ENCODE measurements at places on chromosomes 1 and 21. TPM values are rescaled to one million over a fixed set of nuclear protein-coding genes. Genes with fewer than 3 reads are reported as not detected.

GRCh38 chr1:225660544-225660946, 7.6 kb upstream of the ENAH start:
- H3K36me3 ChIP-seq: no peaks in the 10 kb centered on the region
- no peaks in the 10 kb centered on the region for H3K27me3 ChIP-seq
- H3K4me1 ChIP-seq: no peaks in the 10 kb centered on the region
- DNase-seq: no peak
- no peak overlapping the region for H3K27ac ChIP-seq
- H3K4me3 ChIP-seq: no peak overlapping the region

The HMGN1 gene
- total RNA-seq: 199 TPM

GRCh38 chr1:30339866-30340265, 383.5 kb downstream of the MATN1 start:
- no peak for DNase-seq
- no peak overlapping the region for H3K27ac ChIP-seq
- H3K4me1 ChIP-seq: no peaks in the 10 kb centered on the region
- no peak overlapping the region for H3K4me3 ChIP-seq
- no peaks in the 10 kb centered on the region for H3K36me3 ChIP-seq

DNA sequence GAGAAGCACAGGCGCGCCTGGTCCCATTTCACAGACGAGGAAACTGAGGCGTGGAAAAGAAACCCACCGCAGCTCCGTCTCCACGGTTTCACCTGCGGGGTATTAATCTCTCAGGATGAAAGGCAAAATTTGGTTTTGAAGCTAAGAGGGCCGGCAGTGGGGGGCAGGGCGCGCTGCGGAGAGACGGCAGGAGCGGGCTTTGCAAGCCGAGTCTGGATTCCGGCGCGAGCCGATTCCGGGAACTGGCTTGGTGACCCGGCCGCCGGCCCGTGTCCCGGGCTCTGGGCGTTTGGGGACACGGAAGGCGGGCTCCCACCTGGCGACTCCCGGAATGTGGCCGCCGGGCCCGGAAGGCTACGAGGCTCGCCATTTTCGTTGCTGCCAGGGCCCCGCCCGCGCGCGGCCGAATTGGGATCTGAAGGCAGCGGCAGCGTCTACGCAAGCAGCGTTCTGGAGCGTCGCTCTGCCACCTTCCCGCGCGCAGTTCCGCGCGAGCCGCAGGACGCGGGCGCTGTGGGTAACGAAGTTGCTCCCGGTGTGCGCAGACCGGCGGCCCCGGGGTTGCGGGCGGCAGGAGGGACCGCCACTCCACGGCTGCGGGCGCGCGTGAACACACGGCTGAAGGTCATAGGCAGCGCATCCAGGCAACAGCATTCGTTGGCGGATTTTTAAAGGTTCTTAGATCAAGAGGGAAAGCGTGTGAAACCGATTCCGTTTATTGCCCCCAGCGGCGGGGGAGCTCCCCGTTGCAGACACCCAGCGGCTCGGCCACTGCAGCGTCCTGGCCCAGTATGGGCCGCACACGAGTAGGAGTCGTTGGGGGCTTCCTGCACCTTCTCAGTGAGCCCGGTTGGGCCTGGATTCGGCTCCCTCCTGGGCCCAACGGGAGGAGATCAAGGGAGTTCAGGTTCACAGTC, 5.4 kb upstream of the PRDM16 start:
- H3K4me1 ChIP-seq: no peaks in the 10 kb centered on the region
- H3K36me3 ChIP-seq: no peaks in the 10 kb centered on the region
- H3K27ac ChIP-seq: no peak overlapping the region
- DNase-seq: no peak
- no peak overlapping the region for H3K4me3 ChIP-seq
- no peaks in the 10 kb centered on the region for H3K27me3 ChIP-seq

GRCh38 chr1:41329662-41330587, 31.3 kb upstream of the FOXO6 start:
- no peaks in the 10 kb centered on the region for H3K4me1 ChIP-seq
- no peaks in the 10 kb centered on the region for H3K27me3 ChIP-seq
- no peak overlapping the region for H3K27ac ChIP-seq

DNA sequence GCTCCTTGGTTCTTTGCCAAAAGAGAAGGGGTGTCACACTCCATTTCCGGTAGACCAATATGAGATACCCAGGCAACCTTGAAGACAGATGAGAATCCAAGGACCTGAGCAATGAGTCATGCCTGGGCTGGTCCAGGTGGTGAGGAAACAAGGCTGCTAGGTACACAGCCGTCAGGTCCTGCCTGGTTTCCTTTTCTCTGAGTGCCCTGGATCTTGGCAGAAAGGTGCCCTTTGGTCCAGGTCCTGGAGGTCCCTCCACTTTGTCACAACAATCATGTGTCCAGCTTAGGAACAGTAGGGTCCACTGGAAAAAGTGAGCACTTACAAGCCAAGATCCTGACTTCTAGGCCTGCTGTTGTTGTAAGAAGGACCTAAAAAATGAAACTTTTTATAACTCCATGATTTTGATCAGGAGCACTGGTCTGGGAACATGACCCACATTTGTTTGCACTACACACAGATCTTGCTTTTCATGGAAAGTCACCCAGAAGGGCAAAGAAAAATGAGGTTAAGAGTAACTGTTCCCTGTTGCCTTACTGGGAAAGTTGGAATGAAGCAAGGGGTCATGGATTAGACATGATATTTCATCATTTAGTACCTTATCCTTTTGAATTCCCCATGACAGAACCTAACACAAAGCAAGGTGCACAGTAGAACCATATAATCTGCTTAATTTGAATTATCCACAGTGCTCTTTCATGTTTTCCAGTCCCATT, 94.7 kb downstream of the PAPPA2 start:
- H3K27me3 ChIP-seq: no peaks in the 10 kb centered on the region
- no peak overlapping the region for H3K27ac ChIP-seq
- no peak overlapping the region for H3K4me3 ChIP-seq
- no peaks in the 10 kb centered on the region for H3K4me1 ChIP-seq
- no peaks in the 10 kb centered on the region for H3K36me3 ChIP-seq

The UHMK1 gene
- total RNA-seq: 49.9 TPM

DNA sequence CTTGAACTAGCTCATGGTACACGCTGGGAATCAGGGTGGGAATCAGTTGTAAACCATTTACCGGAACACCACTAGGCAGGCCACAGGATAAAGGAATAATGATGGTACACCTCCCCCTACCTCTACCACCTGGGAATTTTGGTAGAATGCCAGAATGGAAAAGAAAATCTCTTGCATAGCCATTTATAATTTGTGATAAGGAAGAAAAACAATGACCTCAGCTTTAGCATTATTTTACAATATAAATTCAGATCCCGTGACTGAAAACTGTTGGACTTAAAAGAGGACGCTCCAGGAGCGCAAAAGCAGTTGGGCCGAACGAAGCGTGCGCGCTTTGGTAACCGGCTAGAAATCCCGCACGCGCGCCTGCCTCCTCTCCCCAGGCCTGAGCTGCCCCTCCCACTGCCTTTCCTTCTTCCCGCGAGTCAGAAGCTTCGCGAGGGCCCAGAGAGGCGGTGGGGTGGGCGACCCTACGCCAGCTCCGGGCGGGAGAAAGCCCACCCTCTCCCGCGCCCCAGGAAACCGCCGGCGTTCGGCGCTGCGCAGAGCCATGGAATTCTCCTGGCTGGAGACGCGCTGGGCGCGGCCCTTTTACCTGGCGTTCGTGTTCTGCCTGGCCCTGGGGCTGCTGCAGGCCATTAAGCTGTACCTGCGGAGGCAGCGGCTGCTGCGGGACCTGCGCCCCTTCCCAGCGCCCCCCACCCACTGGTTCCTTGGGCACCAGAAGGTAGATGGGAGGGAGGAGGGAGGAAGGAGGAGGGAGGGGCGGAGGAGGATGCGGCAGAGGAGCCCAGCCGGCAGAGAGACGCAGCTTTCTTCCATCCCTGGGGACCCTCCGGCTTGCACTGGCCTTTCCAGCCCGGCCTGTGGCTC, at the start of gene CYP4X1:
Gene CYP4X1 (plus strand): TSS at position 402 of the 873 bp plus-strand sequence. CDS start 149 bp downstream, at position 551.
- no peak within 1 kb of the TSS for H3K27ac ChIP-seq
- H3K36me3 ChIP-seq: no peaks in the 10 kb centered on the region
- H3K4me3 ChIP-seq: no peak within 1 kb of the TSS
- DNase-seq: no peak
- no peaks in the 10 kb centered on the region for H3K4me1 ChIP-seq

DNA sequence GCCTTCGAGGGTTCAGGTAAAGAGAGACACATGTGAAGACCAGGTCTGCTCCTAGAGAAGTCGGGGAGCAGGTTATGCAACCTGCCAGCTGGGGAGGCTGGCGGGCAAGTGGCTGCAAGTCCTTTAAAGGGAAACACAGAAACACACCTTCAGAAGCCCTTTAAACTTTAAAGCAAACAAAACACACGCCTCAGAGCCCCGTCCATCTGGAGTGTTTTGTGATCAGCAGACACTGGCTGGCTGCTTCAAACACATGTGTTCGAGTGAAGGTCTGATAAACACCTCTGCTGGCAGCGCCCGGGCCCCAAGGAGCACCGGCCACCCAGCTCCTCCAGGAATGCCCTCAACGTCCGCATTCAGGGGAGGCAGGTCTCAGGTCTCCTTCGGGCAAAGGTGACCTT, 15.2 kb downstream of the RIPK4 start:
- H3K4me1 ChIP-seq: no peaks in the 10 kb centered on the region
- no peak for DNase-seq
- H3K27ac ChIP-seq: no peak overlapping the region
- no peaks in the 10 kb centered on the region for H3K36me3 ChIP-seq

GRCh38 chr1:112881742-112882127, 74.3 kb downstream of the SLC16A1 start:
- no peak overlapping the region for H3K27ac ChIP-seq
- no peaks in the 10 kb centered on the region for H3K4me1 ChIP-seq
- no peaks in the 10 kb centered on the region for H3K27me3 ChIP-seq
- H3K36me3 ChIP-seq: no peaks in the 10 kb centered on the region
- no peak for DNase-seq
- H3K4me3 ChIP-seq: no peak overlapping the region

DNA sequence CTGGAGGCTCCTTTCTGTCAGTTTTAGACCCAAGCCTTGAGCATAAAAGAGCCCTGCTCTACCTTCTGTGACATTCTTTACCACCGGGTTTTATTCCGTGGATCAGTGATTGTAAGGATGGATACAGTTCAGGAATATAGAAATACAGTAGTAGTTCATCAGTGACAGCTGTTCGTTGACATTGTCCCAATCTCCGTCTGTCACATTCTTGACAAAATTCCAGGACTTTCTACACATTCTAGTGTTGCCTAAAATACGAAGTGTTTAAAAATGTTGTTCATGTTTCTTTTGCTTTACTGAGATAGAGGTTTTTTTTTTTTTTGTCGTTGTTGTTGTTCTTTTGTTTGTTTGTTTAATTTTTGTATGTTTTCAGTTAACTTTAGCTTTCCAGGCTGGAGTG, 29.9 kb downstream of the MAP10 start:
- H3K36me3 ChIP-seq: no peaks in the 10 kb centered on the region
- H3K4me3 ChIP-seq: no peak overlapping the region
- H3K4me1 ChIP-seq: no peaks in the 10 kb centered on the region
- no peak for DNase-seq
- H3K27me3 ChIP-seq: no peaks in the 10 kb centered on the region

The CYP4Z1 gene
- total RNA-seq: not detected

DNA sequence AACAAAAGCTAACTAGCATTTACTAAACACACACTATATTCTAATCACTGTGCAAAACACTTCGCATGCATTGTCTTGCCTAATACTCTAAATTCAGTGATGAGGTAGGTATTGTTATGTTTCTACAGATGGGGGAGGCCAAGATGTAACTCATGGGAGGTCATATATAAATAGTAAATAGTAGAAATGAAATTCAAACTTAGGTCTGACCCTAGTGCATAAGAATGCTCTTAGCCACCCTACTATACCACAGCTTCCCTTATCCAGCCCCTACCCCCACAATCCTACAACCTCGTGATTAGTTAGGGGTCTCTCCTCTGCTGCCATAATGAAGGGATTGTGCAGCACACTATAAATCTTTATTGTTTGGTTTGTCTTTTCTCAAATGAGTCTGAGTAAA, 3.3 kb downstream of the PFDN2 start:
- DNase-seq: no peak
- no peaks in the 10 kb centered on the region for H3K27me3 ChIP-seq
- peaks cover 30% of the 10 kb centered on the region for H3K4me1 ChIP-seq
- no peak overlapping the region for H3K27ac ChIP-seq
- H3K36me3 ChIP-seq: no peaks in the 10 kb centered on the region

- H3K36me3 ChIP-seq: no peaks in the 10 kb centered on the region
- no peak overlapping the region for H3K27ac ChIP-seq
- no peak overlapping the region for H3K4me3 ChIP-seq
Measured at GRCh38 chr1:169610108-169610507, 19.8 kb downstream of the SELP start.

The CA6 gene
- 5.9 TPM for total RNA-seq

The KLHDC7A gene
- not detected for total RNA-seq

The C1orf185 gene
- total RNA-seq: not detected

DNA sequence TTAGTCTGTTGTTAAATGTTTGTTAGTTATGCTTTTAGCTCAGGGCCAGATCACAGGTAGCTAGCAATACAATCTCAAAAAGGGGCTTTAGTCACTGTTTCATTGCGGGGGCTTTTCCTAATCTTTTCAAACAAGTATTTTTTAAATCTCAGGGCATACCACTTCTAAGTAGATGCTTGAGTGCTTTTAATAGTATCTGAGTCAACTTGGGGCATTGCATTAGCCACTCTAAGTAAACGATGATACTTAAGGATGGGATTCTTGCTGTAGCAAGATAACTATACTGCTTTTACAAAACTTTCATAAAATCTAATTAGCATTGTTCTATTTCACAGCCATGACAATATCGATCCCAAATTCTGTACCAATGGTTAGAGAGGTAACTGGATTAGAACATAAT, 11.6 kb downstream of the CDC42BPA start:
- no peak for DNase-seq
- no peak overlapping the region for H3K27ac ChIP-seq
- H3K36me3 ChIP-seq: no peaks in the 10 kb centered on the region
- H3K4me3 ChIP-seq: no peak overlapping the region
- H3K27me3 ChIP-seq: no peaks in the 10 kb centered on the region
- no peaks in the 10 kb centered on the region for H3K4me1 ChIP-seq

DNA sequence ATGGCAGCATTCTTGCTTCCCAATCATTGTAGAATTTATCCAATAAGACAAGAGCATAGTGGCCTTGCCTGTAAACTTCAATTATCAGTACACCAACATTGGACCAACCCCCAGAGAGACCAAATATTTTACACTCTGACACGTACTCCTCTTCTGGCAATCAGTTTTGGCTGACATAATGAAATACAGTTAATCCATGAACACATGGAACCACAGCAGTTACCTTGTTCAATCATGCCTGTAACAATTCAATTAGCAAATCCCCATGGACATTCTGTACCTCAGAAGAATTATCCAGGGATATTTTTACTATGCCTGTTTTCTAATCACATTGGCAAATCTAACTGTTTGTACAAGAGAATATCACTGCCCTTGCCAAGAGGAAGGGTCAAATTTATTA, 2162.0 kb downstream of the MRPL39 start:
- no peaks in the 10 kb centered on the region for H3K27me3 ChIP-seq
- no peak for DNase-seq
- H3K4me3 ChIP-seq: no peak overlapping the region
- no peaks in the 10 kb centered on the region for H3K4me1 ChIP-seq

The MYOC gene
- not detected for total RNA-seq

- no peaks in the 10 kb centered on the region for H3K4me1 ChIP-seq
- H3K4me3 ChIP-seq: no peak overlapping the region
- DNase-seq: no peak
- no peak overlapping the region for H3K27ac ChIP-seq
Measured at GRCh38 chr1:222995620-222996309, 147.3 kb downstream of the TLR5 start.

- no peaks in the 10 kb centered on the region for H3K36me3 ChIP-seq
- H3K27me3 ChIP-seq: no peaks in the 10 kb centered on the region
- H3K4me1 ChIP-seq: no peaks in the 10 kb centered on the region
- no peak overlapping the region for H3K4me3 ChIP-seq
- no peak for DNase-seq
Measured at GRCh38 chr21:27519361-27519760, 552.5 kb upstream of the ADAMTS5 start.

The TNFAIP8L2 gene
- total RNA-seq: 59.4 TPM
